Left lung (tissue), 14 donors: ENCODE measurements at places on chromosomes 3 and 15. TPM values are rescaled to one million over a fixed set of nuclear protein-coding genes. Genes with fewer than 3 reads are reported as not detected.

DNA sequence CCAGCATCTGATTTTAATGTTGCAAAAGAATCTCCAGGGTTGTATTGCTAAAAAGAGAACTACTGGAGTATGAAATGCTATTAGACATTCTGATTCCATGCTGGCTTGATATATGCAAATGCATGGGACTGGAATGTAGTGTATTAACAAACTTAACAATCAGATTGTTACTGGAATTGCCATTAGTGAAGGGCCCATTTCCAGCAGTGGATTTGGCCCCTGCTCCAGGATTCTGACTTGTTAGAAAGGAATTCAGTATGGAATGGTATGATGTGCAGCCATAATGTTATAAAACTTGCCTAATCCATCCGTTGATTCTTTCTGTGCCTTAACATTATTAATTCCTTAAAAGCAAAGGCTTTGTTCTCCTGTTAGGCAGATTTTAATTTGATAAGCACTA lies 7.9 kb downstream of the ARRDC4 start:
- DNase-seq, result no peak

GRCh38 chr3:51434746-51435327 lies 43.8 kb downstream of the RBM15B start:
- peak; percentile 43 for DNase-seq

GRCh38 chr15:80803580-80804525 lies 24.7 kb downstream of the CEMIP start:
- DNase-seq, result no peak

GRCh38 chr3:190116551-190117067 lies 4.1 kb downstream of the P3H2 start:
- no peak for DNase-seq

GRCh38 chr15:75736256-75736655 lies 23.6 kb upstream of the CSPG4 start:
- DNase-seq, result no peak

GRCh38 chr15:92959219-92959618 lies 59.1 kb downstream of the CHD2 start:
- no peak for DNase-seq

DNA sequence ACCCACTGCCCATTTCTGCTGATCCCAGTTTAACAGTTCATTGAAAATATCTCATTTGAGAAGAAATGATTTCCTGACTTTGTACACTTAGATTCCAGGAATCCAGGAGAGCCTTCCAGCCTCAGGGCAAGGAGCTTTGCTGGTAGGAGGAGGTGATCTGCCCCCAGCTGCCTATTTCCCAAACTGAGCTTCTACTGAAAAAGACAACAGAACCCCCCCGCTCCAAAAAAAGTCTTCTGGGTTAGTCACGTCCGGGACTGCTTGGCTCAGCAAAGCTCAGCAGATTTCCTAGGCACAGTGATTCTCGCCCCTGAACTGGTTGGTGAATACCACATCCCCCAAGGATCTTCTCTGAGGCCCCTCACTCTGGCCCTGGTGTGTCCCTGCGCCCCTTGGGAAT lies 13.1 kb downstream of the SLC6A6 start:
- no peak for DNase-seq

DNA sequence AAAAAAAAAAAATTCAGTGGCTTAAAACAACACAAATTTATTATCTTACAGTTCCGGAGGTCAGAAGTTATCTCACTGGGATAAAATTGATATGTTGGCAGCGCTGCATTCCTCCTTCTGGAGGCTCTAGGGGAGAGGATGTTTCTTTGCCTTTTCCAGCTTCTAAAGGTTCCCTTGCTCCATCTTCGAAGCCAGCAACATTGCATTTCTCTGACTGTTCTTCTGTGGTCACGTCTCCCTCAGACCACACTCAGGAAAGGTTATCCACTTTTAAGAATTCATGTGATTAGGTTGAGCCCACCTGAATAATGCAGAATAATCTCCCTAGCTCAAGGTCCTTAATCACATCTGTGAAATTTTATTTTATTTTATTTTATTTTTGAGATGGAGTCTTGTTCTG lies 23.4 kb upstream of the ACAP2 start:
- DNase-seq, result no peak

DNA sequence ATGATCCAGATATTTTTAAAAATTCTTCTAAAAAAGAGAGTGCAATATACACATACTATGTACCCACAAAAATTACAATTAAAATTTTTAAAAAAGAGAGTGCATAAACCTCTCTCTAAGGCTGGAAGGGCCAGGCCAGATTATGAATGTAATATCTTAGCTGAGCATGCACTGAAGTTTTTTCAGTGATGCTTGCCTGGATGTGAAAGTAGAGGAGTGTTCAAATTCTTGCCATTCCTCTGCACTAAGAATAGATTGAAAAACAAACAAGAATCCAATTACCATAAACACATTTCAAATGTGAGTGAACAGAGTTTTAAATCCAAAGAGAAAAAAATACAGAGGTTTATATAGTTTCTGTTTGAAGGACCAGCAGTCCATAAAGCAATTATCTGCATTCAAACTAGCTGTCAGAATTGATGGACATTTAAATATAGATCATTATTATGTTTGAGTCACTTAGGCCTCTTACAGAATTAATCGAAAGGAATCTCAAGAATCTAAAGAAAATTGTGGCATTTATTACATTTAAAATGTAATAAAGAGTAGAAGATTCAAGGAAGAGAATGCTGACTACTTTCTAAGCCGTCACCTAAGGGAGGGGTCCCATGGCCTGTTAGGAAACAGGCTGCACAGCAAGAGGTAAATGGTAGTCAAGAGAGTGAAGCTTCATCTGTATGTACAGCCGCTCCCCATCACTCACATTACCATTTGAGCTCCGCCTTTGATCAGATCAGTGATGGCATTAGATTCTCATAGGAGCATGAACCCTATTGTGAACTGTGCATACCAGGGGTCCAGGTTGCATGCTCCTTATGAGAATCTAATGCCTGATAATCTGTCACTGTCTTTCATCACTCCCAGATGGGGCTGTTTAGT lies 159.3 kb upstream of the MDFIC2 start:
- no peak for DNase-seq

DNA sequence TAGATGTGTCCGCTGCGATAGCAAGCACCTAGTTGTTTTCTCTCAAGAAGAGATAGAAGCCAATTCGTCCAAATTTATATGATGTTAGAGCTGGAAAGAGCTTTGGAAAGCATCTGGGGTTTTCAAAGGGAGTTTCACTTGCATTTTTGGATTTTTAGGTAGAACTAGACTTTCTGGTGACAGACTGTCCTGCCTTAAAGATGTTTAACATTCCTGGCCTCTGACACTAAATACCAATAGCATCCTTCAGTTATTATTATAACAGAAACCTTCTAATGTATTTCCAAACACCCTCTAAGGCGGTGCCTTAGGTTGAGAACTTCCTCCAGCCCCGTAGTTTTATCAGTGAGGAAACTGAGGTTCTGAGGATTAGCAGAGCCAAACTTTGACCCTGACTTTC lies 305.3 kb downstream of the SATB1 start:
- DNase-seq, result no peak

- DNase-seq, result no peak
These were observed 49.0 kb downstream of the NTRK3 start for GRCh38 chr15:88207565-88207964.

GRCh38 chr3:112437146-112438022 lies 61.9 kb downstream of the BTLA start:
- no peak for DNase-seq

- DNase-seq, result no peak
These were observed 5.4 kb downstream of the FYCO1 start for GRCh38 chr3:45990181-45990580.

DNA sequence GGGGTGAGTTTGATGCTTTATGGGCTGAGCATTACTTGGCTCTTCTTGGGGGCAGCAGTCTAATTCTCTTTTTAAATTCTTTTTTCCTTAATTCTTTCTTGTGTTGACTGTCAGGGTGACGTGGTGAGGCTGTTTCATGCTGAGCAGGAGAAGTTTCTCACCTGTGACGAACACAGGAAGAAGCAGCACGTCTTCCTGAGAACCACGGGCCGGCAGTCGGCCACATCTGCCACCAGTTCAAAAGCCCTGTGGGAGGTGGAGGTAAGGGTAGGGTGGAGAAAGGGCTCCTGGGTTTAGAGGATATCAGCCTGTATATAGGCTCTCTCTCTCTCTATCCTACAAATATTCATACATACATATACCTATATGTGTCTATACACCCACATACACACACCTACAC lies 152.3 kb downstream of the ITPR1 start:
- DNase-seq, result no peak

- DNase-seq, result no peak
These were observed 31.3 kb upstream of the NFKBIZ start for GRCh38 chr3:101817992-101818391.

GRCh38 chr3:159273070-159273469 lies 471.2 kb downstream of the MFSD1 start:
- DNase-seq, result no peak

- DNase-seq, result no peak
These were observed 20.9 kb downstream of the SYN2 start for GRCh38 chr3:12024959-12025570.

- no peak for DNase-seq
These were observed 12.5 kb downstream of the TRAT1 start for GRCh38 chr3:108835101-108835500.

GRCh38 chr15:37028625-37029296 lies 71.6 kb downstream of the MEIS2 start:
- DNase-seq, result no peak

- DNase-seq, result no peak
These were observed 91.1 kb downstream of the USP13 start for GRCh38 chr3:179743913-179744312.

- DNase-seq, result no peak
These were observed 34.9 kb downstream of the LRRC3B start for GRCh38 chr3:26657348-26657976.

GRCh38 chr15:88470625-88471372 lies 3.3 kb downstream of the MRPS11 start:
- DNase-seq, result no peak

GRCh38 chr3:154034797-154035330 lies 86.3 kb upstream of the ARHGEF26 start:
- no peak for DNase-seq

GRCh38 chr3:133377396-133377795 lies 22.5 kb upstream of the BFSP2 start:
- DNase-seq, result peak; percentile 62

GRCh38 chr3:171336406-171336805 lies 123.8 kb downstream of the TNIK start:
- no peak for DNase-seq

GRCh38 chr3:172296975-172297332 lies 151.3 kb downstream of the GHSR start:
- no peak for DNase-seq

DNA sequence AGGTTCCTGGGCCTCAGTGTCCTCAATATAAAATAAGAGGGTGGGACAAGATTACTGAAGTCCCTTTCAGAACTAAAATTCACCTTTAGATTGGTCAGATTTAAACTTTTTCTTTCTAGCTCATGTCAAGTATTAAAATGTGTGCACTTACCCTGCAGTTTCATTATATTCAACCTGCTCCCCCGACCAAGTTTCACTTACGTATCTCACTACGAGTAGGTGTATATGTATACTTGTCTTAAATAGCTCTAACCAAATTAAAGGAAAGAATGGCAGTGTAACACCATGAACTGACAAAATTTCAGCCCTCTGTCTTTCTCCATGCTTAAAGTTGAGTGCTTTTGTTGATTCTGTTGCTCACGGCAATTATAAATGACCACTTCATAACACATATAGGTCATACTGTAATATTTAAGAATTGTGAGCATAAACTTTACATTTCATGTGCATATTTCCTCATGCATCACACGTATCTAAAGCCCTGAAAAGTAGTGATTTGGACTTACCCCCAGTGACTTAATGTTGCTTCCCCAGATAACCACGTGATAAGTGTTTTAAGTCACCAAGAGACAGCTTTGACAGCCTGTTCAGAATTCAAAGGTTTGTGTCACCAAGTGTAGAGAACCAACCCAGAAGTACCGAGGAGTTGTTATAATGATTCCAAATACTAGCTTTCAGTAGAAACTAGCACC lies 70.0 kb downstream of the PGPEP1L start:
- no peak for DNase-seq

PATL2 gene
- polyA plus RNA-seq, result 1.0 TPM

LRRN1 gene
- polyA plus RNA-seq, result 26.9 TPM

KLHL6 gene
- polyA plus RNA-seq, result 1.7 TPM

PLSCR4 gene
- 71.1 TPM for polyA plus RNA-seq

LRRC15 gene
- 0.16 TPM for polyA plus RNA-seq

GABRA5 gene
- not detected for polyA plus RNA-seq

XCR1 gene
- polyA plus RNA-seq, result 0.26 TPM

TMEM158 gene
- polyA plus RNA-seq, result 1.7 TPM

IL12A gene
- polyA plus RNA-seq, result 2.0 TPM

C3orf85 gene
- not detected for polyA plus RNA-seq

NMD3 gene
- 51.8 TPM for polyA plus RNA-seq

TM6SF1 gene
- polyA plus RNA-seq, result 5.3 TPM
